ENCODE measurements at places on chromosomes 1 and 21. TPM values are rescaled to one million over a fixed set of nuclear protein-coding genes. Genes with fewer than 3 reads are reported as not detected.

Gene GUCA2B
- total RNA-seq = 7.9 TPM

DNA sequence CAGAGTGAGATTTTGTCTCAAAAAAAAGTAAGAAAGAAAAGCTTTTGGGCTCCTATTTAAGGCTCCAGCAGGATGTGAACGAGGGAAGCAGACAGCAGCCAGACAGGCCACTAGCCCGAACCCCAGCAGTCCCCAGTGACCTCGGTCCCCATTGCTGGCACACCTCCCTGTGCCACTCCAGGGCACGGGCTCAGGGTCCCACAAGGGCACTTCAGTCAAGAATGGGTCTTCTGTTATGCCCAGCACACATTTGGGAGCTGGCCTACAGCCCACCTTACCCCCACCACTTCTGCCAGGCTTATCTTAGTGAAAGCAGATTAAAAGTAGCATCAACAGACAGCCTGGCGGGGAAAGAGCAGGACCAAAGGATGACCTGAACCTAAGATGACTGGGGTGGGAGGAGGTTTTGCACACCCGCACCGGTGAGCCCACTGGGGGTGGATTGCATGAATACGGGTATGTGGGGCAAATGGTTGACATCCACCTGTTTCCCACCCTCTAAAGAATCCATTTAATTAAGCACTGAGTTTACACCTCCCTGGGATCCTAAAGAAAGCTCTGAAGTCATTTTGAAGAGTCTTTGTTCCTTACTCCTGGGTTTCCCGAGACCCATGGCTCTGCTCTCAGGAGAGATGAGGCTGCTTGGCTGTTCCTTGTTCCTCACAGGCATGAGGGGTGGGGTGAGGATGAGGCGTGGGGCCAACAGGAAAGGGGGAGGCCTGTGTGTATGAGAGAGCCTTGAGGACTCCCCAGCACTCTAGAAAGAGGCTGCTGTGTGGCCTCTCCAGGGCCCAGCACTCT lies 4.7 kb downstream of the CHI3L1 start:
- DNase-seq = no peak

Gene DCST1
- not detected for total RNA-seq

DNA sequence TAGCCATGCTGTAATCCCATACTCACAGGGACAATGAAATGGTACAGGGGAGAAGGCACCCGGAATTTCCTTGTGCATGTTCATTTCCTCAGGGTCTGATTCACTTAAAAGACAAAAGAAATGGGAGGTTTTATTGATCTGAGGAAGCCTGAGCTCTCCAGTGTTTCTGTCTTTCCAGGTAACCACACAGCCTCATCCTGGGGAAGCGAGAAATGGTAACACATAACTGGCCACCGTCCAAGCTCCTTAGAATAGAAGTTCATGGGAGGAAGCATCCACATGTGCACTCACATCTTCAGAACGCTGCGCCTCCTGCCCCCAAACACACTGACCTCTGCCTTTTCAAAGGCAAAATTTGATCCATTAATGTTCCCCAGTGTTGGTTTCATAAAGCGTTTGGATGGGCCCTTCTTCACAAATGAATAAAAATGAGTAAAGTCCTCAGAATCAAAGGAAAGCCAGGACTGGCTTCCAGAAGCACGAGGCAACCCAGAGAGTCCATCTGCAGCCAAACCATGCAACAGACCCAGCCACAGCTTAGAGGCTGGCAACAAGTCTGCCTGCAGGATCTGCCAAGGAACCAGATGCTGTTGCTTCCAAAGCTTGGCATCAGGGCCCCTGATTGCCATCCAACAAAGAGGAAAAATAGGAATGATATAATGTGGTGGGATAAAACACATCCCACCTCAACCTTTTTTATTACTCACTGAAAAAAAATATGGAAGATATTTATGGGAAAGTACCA lies 120.3 kb downstream of the ZBTB18 start:
- DNase-seq = no peak

Gene CD34
- 23.2 TPM for total RNA-seq

DNA sequence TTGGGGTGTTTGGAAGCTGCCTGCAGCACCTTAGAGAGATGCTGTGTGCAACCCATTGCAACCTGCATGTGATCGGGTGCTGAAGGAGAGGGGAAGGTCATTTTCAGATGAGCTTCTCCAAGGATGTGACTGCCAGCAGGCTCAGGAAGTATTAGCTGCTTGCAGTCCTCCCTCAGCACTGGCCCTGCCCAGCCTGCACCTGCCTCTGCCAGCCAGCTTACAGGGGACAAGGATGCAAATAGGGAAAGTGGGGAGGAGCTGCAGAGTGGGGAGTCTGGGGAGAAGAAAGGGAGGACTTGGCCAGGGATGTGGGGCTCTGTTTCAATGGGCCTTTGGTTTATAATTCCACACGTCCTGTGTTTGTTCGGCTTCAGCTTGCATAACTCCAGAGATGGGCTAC lies 254.5 kb downstream of the RRAGC start:
- no peak for DNase-seq

GRCh38 chr1:205444931-205445645 lies 10.8 kb downstream of the BLACAT1 start:
- DNase-seq = peak; percentile 61

Gene TPTE
- not detected for total RNA-seq

- DNase-seq = no peak
Measured at GRCh38 chr1:112346801-112347350, 49.1 kb upstream of the CTTNBP2NL start.

Gene MFAP2
- 19.8 TPM for total RNA-seq

Data from mucosa of gallbladder (tissue), 1 donor.